ENCODE measurements at places on chromosomes 2 and 18.

GRCh38 chr2:113276761-113277425 is 1.8 kb downstream of the PAX8 start:
- DNase-seq = no peak

DNA sequence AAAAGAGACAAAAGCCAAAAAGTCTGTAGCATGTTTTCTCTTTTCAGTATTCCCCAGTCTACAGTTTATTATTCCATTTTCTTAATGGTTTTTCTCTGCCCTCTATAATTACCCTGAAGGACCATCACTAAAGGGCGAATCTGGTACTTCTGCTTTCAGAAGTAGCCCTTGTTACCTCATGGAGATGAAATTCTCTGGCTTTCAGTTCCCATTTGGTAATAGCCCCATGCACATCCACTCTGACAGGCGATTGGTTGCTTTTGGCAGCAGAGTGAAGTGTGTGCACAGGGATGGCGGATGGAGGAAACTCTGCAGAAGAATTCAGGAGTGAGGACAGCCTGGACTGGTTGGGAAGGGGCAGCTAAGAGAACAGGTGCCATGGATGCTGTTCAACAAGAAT is 66.3 kb upstream of the NABP1 start:
- no peak for DNase-seq

GRCh38 chr2:204452464-204453023 is 92.7 kb upstream of the PARD3B start:
- no peak for DNase-seq

GRCh38 chr2:117942551-117942950 is 71.3 kb downstream of the CCDC93 start:
- no peak for DNase-seq

DNA sequence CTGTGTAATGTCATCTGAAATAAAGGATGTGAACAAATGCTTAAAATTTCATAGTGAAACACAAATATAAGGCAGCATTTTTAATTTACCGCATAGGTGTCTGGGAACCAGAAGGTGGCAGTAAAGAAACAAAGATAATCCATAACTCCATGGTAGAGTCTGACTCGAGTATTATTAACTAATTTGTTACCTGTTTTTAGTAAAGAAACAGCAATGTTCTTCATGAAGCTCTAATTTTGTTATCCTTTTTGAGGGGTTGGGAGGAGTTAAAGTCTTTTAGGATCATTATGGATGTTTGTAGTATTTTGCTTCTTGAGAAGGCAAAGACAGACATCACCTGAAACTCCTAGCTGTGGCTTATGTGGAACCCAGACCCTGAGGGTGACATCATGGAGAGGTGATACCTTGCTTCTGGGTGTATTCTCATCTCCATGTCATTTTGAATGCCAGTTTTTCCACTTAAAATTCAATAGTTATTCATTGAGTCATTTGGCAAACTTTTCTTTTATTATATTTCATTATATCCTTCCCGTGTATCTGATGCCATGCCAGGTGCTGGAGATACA is 286.2 kb upstream of the EPAS1 start:
- no peak for DNase-seq

- no peak for DNase-seq
These were observed 39.8 kb downstream of the ADCYAP1 start for GRCh38 chr18:944440-944839.

All from activated T-helper 1 cell treated with Interleukin-2 at 50 U/mL for 16 hours (primary cell).